Stimulated activated CD8-positive, alpha-beta memory T cell treated with anti-CD3 and anti-CD28 coated beads, Interleukin-4, amount 100 ng/mL, for 1 hour (primary cell): ENCODE measurements at places on chromosomes 5 and 9.

DNA sequence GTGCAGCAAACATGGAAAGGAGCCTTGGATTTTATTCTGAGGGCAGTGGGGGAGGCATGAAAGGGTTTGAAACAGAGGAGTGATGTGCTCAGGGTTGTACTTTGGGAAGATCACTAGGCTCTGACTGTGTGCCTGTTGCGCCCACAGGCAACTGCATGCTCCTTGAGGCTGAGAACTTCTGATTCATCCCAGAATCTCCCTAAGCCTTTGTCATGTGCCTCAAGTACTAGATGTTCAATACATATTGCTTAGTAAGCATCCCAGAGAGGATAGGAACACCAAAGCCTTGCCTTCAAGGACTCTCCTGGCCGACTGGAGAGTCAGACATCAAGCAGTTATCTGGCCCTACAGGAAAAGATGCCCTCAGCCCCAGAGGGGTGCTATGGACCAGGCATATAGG, 54.1 kb downstream of the ARHGEF37 start:
- no peak for DNase-seq

DNA sequence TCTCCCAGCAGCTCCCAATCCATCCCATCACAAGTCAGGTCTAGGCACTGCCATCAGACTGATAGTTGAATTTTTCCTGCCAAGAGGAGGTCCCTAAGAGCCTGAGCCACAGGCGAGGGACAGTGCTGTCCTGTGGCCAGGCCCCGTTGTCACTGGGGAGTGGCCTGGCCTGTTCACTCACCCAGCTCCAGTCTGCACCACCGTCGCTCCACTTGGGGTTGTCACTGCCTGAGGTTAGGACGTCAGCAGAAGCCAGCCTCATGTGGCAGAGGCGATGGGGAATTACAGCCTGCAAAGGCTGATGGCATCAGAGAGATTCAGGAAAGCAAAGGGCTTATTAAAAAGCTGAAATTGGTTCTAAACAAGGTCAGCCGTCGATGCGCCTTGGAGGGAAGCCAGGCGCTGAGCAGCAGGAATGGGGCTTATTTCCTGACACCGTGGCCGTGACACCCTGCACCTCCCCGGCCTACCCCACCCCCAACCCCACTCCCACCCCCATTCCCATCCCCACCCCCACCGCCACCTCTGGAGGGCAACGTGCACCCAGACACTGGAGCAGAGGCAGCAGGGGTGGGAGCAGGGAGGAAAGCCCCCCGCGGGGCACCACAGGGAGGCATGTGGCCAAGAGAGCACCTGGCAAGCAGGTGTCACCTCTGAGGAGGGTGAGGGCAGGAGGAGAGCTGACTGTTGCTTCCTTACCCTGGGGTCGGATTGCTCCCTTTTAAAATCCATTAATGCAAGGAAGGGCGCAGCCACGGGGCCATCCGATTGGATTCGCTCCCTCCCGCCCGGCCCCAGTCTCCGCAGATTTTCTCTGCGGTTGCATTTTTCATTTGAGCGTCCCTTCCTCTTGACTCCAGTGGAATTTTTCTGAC, 3.1 kb upstream of the DBH start:
- DNase-seq, result no peak

DNA sequence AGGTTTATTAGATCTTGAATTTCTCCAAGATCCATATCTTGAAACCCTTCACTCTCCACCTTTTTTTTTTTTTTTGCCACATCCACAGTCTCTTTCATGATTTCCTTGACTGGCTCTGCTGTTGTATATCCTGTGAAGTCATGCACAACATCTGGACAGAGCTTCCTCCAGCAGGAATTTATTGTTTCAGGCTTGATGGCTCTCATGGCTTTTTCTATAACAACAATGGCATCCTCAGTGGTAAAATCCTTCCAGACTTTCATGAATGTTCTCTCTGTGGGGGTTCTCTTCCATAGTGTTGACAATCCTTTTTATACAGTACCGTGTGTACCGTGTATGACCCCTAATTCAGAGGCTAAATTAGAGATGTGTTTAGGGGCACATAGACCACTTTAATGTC, 24.0 kb downstream of the RANBP17 start:
- DNase-seq, result no peak

DNA sequence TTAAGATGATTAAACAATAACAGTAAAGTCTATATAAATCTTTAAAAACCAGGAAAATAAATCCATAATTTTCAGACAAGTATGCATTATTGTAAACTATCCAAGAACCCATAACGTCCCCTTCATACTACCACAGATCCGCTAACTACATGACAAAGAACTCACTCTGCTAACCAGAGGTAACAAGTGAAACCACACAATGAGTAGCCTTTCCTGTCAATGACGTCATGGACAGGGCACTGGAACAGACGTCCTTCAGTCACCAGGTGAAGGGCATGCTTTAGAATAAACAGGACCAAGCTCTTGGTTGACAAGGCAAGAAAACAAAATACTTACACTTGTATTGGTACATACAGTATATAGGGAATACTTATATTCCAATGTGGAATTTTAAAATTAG, 45.2 kb downstream of the RNF130 start:
- DNase-seq, result no peak

DNA sequence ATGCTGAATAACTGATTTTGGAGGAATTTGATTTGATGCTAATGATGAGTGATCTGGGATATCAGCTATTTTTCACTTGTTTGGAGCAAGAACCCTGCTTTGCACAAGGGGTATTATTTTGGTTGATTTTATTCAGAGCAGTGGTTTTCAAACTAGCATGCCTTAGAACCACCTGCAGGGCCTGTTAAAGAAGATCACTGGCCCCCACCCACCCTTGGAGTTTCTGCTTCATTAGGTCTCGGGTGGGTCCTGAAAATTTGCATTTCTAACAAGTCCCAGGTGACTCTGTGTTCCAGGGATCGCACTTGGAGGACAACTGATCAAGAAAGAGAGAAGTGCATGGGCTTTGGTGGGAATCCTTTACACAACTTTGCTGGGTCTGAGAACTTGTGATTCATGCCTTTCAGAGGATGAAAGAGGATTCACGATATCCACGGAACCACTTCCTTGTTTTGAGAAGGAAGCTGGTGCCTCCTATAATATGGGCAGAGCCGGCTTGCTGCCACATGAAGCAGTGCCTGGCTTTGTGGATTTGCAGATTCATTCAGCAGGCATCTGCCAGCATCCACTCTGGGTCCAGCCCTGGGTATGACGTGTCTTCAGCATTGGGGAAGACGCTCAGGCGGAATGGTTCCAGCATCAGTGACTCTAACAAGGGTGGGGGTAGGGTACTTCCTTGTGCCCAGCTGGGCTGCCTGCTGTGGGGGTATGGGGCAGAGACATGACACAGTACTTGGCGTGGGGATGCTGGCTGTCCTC, 106.6 kb upstream of the PITX1 start:
- no peak for DNase-seq

- peak; percentile 16 for DNase-seq
Observed at GRCh38 chr5:54944364-54944763, 41.0 kb downstream of the ESM1 start.

DNA sequence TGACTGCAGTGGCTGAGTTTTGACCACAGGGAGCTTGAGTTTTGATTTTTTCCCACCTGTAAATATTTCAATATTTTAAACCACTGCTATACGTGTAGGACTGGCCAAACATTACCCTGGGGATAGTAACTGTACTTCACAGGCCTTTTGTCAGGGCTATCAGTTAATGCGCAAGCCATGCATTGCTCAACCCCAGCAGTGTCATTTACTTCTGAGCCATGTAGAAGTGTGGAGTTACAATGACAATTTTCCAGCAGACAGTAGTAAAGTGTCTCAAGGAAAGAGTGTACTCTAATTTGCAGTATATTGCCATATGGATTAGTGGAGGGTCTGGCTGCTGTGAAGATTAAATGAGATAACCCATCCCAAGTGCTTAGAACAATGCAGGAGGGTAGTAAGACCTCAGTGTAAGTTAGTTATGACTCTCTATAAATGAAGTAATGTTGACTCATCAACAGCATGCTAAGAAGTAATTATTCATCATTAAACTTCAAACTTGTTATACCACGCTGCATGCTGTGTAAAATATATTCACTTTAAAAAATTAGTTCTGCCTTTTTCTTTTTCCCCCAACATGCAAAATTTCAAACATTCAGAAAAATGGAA, 489.2 kb downstream of the KDM4C start:
- DNase-seq, result no peak
